ENCODE measurements at places on chromosomes 2 and 18. TPM values are rescaled to one million over a fixed set of nuclear protein-coding genes. Genes with fewer than 3 reads are reported as not detected.

GRCh38 chr2:237625777-237626176 is 1.6 kb upstream of the LRRFIP1 start:
- H3K36me3 ChIP-seq: no peaks in the 10 kb centered on the region
- no peak for DNase-seq
- H3K27ac ChIP-seq: no peak overlapping the region
- peaks cover 40% of the 10 kb centered on the region for H3K27me3 ChIP-seq

DNA sequence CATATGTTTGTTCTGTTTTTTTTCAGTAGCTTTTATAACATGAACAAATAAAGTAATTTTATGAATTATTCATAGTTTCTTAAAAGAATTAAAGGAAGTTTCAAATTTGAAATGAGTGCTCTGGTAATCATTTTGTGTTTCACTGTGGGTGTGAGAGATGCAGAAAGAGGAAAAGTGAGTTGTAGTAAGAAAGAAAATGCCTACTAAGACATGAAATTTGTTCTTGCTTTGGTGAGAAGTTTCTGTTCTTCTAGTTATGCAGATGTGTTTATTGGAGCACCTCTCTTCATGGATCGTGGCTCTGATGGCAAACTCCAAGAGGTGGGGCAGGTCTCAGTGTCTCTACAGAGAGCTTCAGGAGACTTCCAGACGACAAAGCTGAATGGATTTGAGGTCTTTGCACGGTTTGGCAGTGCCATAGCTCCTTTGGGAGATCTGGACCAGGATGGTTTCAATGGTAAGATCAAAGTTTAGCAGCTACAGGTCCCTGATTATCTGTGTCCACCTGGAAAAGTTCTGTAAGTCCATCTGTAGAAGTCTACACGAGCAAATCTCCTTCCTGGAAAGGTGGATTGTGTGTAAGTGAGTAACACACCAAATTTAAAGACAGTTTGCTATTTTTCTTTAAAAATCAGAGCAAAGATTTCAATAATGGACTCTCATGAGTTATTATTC is 51.4 kb downstream of the ITGAV start:
- DNase-seq: no peak
- H3K4me1 ChIP-seq: peaks cover 25% of the 10 kb centered on the region
- H3K4me3 ChIP-seq: no peak overlapping the region

- H3K27me3 ChIP-seq: no peaks in the 10 kb centered on the region
- no peak overlapping the region for H3K27ac ChIP-seq
- no peak for DNase-seq
- no peaks in the 10 kb centered on the region for H3K36me3 ChIP-seq
Observed at GRCh38 chr2:216286616-216287231, 85.6 kb downstream of the MARCHF4 start.

DNA sequence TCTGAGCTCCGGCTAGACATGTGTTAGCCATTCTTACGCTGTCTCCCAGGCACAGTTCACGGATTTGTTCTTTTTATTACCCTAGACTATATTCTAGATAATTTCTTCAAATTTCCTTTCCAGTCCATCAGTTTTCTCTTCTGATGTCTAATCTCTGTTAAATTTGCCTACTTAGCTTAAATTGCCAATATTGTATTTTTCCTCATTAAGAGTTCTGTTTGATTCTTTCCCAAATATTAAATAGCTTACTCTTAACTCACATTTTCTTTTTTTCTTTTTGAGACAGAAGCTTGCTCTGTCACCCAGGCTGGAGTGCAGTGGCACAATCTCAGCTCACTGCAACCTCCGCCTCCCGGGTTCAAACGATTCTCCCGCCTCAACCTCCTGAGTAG is 21.2 kb downstream of the CROCC2 start:
- no peak overlapping the region for H3K27ac ChIP-seq
- DNase-seq: no peak
- H3K4me1 ChIP-seq: no peaks in the 10 kb centered on the region
- H3K4me3 ChIP-seq: no peak overlapping the region

DNA sequence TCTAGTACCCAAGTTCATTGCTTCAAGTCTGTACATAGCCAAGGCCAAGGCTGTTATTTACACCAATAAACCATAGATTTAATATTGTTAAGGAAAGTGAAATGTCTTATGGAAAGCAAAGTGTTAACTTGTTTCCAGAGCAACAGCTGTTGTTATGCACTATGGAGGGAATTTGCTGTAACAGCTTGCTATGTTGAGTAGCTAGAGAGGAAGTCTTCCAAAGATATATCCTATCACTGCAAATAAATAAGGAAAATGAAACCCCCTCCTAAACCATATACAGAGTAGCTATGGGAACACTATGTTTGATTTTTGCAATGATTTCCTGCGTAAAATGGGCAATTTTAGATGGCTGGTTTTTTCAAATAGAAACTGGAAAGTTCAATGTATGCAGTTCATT is 21.1 kb downstream of the TMEM182 start:
- H3K4me3 ChIP-seq: no peak overlapping the region
- H3K36me3 ChIP-seq: no peaks in the 10 kb centered on the region
- H3K27me3 ChIP-seq: no peaks in the 10 kb centered on the region
- H3K4me1 ChIP-seq: no peaks in the 10 kb centered on the region

GRCh38 chr2:68832233-68832869 is 38.8 kb downstream of the BMP10 start:
- no peaks in the 10 kb centered on the region for H3K36me3 ChIP-seq
- peak overlapping the region; percentile 89 for H3K27ac ChIP-seq
- no peaks in the 10 kb centered on the region for H3K27me3 ChIP-seq
- DNase-seq: peak; percentile 43
- peaks cover 83% of the 10 kb centered on the region for H3K4me1 ChIP-seq

- DNase-seq: no peak
- H3K27ac ChIP-seq: no peak overlapping the region
- H3K27me3 ChIP-seq: no peaks in the 10 kb centered on the region
- no peaks in the 10 kb centered on the region for H3K4me1 ChIP-seq
- H3K36me3 ChIP-seq: no peaks in the 10 kb centered on the region
- H3K4me3 ChIP-seq: no peak overlapping the region
Observed at GRCh38 chr18:22542406-22542835, 124.7 kb upstream of the CTAGE1 start.

GRCh38 chr18:60599267-60599666 is 226.7 kb upstream of the MC4R start:
- H3K4me1 ChIP-seq: no peaks in the 10 kb centered on the region
- H3K4me3 ChIP-seq: no peak overlapping the region
- H3K27me3 ChIP-seq: no peaks in the 10 kb centered on the region
- no peak overlapping the region for H3K27ac ChIP-seq
- no peaks in the 10 kb centered on the region for H3K36me3 ChIP-seq
- DNase-seq: no peak

GRCh38 chr2:179898873-179899272 is 37.5 kb upstream of the ZNF385B start:
- H3K4me3 ChIP-seq: no peak overlapping the region
- no peaks in the 10 kb centered on the region for H3K36me3 ChIP-seq
- peak; percentile 13 for DNase-seq
- no peak overlapping the region for H3K27ac ChIP-seq
- no peaks in the 10 kb centered on the region for H3K4me1 ChIP-seq
- no peaks in the 10 kb centered on the region for H3K27me3 ChIP-seq

DNA sequence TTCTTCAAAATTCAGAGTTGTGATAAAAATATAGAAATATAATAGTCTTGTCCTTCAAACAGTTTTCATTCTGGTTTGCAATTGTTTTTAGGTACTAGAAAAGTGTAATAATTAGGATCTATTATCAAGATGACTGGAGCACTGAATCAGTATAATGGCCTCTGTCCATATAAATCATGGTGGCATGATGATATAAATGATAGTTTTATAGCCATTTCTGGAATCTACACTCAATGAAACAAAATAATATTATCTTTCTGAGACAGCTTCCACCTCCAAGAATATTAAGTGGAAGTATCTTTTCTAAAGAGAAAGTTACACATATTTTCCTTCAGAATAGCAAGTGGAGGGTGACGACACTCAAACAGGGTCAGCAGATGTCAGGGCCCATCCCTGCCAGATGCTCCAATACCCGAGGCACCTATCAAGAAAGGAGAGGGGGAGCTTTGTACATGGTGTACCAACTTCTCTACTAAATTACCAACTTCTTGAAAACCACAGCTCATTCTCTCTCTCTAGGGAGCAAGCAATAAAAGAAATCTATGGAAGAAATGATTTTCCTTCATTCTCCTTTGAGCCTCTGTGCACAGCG is 882.7 kb upstream of the CHAC2 start:
- DNase-seq: no peak
- H3K27me3 ChIP-seq: no peaks in the 10 kb centered on the region
- H3K27ac ChIP-seq: no peak overlapping the region
- H3K36me3 ChIP-seq: no peaks in the 10 kb centered on the region
- no peaks in the 10 kb centered on the region for H3K4me1 ChIP-seq

DNA sequence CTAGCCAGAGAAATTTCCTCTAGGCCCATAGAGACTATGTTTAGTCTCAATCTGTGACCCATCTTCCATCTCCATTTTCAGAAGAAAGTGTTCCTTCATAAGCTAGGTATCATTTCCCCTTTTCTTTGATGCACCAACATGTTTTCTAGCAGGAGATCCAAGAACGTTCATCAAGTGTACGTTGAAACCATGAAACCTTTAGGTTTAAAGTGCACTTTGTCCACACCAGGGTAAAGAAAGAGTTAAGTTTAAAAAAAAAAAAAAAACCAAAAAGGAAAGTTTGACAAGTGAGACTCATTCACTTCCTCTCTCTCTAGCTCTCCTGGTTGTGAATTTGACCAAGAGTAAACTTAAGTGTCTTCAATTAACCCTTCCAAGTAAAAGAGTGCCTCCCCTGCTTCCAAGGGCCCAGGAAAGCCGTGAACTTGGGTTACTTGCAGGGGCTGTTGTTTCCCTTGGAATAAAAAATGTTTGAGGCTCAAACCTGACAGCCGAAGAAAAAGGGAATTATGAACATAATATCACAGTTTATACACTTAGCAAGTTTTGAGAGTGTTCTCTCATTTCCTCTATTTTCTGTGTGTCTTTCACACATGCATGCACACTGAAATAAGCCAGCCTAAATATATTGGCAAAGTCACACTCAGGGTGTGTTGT is 56.7 kb downstream of the LBH start:
- no peaks in the 10 kb centered on the region for H3K36me3 ChIP-seq
- no peaks in the 10 kb centered on the region for H3K27me3 ChIP-seq
- peaks cover 31% of the 10 kb centered on the region for H3K4me1 ChIP-seq
- DNase-seq: no peak
- H3K27ac ChIP-seq: no peak overlapping the region

DNA sequence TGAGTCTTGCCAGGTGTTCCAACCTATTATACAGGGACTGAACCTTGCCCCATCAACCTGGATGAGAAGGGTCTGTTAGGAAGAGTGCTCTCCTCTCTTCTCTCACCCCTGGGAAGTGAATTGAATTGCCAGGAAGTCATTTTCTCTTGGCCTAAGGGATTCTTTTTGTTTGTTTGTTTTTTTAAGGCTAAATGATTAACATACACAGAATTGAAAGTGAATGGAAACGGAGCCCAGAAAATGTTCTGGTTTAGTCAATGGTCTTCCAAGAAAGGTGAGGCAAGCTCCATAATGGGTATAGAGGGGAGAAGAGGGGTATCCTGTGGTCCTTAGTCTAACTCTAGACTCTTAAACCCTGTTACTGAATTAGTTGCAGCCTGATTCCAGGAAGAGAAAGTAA is 189.1 kb downstream of the FSHR start:
- H3K4me3 ChIP-seq: no peak overlapping the region
- H3K4me1 ChIP-seq: no peaks in the 10 kb centered on the region
- no peak for DNase-seq

DNA sequence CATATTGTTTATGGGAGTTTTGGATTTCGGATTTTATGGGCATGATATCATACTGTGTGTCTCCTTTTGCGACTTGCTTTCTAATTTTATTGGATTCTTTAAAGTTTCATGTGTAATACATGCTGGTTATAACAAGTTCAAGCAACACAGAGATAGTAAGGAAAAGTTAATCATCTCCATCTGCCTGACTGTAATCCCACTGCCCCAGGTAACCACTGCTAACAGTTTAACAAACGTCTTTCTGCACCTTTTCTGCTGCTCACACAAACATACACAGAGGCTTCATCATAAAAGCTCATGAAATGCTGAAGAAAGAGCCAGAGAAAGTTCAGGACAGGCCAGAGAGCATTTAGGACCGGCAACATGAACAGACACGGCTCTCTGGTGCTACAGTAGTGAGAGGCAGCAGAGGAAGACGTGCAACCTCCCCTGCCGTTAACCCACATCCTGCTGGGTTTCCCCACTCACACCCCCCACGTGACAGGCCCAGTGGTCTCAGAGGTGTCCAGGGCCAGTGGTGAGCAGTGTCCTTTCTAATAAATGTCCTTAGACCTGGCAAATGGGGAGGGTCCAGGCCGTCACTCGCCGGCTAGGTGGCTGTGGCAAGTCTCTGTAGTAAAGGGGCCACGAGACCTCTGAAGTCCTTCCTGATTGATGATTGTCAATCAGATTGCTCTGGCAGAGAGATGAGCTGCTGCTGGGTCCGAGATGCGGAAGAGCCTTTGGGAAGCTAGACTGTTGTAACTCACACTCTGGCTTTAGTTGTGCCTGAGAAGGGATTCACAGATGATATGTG is 43.0 kb upstream of the SLC1A4 start:
- peaks cover 39% of the 10 kb centered on the region for H3K4me1 ChIP-seq
- peak overlapping the region; percentile 97 for H3K27ac ChIP-seq
- no peaks in the 10 kb centered on the region for H3K36me3 ChIP-seq
- peak; percentile 68 for DNase-seq
- H3K27me3 ChIP-seq: no peaks in the 10 kb centered on the region
- peak overlapping the region; percentile 76 for H3K4me3 ChIP-seq

DNA sequence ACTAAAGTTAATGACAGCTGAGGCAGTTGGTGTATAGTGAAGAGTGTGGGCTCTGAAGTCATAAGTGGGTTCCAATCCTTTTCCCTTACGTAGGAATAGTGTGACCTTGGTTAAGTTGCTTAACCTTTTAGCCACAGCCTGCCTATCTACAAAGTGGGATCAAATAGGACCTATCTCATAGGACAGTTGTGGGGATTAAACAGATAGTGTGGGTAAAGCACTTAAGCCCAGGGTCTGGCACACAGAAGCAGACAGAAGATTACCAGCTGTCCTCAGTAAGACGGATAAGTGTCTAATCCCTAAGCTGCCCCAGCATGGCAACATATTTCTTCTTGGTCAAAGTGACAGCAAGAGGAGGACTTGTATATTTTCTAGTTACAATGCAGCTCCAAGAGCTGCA is 28.2 kb downstream of the UBE2F start:
- peak overlapping the region; percentile 2 for H3K4me3 ChIP-seq
- DNase-seq: no peak
- peaks cover 48% of the 10 kb centered on the region for H3K4me1 ChIP-seq
- no peaks in the 10 kb centered on the region for H3K27me3 ChIP-seq

The KCNS3 gene
- total RNA-seq: not detected

The LIMS1 gene
- total RNA-seq: 104 TPM

The TXNDC2 gene
- not detected for total RNA-seq

The YPEL5 gene
- 93.3 TPM for total RNA-seq

The RANBP2 gene
- total RNA-seq: 57.7 TPM

The KRTCAP3 gene
- total RNA-seq: 14.6 TPM

The CDCA7 gene
- 87.2 TPM for total RNA-seq

The TTN gene
- 6.6 TPM for total RNA-seq

The RAPGEF4 gene
- total RNA-seq: 0.65 TPM

The FSIP2 gene
- 0.14 TPM for total RNA-seq

Data from activated T-cell treated with anti-CD3 and anti-CD28 coated beads, Interleukin-2, amount 50 U/mL, for 72 hours (primary cell).